SK-MEL-5 (cell line): ENCODE measurements at places on chromosomes 7 and 10.
A peak's percentile ranks its signal among the peaks of the same experiment; 100 is the strongest.

DNA sequence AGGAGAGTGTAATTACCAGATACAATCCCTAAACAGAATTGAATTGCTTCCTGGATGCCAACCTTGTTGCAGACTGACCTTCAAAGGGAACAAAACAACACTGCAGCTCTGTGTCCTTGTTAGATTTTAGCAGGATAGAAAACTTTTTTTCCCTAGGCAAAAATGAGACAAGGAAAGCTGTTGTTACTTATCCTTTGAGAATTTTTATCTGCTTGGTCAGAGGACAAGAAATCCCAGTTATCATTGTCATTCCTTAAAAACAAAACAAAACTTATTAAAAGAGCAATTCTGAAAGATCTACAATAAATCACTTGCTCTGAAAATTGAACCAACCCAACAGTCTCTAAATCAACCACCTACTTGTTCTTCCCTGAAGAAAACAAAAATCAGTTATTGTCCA lies 652.6 kb downstream of the REEP3 start:
- peak; percentile 85 for DNase-seq

DNA sequence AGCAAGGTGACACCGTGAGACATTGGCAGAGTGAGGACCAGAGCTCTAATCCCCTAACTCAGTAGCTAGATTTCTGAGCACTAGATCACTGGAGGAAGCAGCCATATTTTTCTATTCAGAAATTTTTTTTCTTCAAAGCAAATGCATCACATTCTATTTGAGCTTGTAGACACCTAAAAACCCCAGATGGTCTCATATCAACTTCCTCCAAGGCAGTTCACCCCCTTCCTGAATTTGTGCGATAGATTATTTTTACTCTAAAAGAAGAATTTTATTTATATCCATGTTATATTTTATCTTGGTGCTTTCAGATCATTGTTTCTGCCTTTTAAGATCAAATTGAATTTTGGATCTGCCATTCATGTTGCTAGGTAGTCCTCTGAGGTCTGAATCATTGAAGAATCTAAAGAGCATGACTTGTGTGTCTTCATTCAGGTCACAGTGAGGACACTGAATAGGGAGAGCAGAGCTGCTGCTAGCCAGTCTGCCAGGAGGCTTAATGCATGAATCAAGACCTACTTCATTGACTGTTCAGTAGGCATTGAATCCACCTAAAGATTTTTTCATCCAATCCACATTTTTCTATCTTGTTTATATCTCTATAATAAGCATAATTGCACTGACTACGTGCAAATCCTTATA lies 92.9 kb upstream of the LRRTM3 start:
- DNase-seq, result no peak

GRCh38 chr7:16357921-16358320 lies 63.4 kb downstream of the CRPPA start:
- DNase-seq, result no peak

DNA sequence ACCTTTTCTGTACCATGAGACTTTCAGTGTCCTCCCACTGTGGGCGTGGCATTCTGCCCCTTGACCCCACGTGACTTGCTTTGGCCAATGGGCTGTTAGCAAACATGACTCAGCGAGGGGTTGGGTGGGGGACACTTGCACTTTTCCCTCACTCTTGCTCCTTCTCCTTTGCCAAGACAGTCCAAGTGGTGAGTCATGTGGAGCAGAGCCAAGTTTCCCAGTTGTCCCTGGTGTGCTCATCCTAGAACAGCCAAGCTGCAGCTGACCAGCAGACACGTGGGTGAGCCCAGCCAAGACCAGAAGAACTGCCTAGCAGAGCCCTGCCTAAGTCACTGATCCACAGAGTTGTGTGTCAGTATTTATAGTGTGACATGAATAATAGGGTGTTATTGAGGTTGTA lies 82.8 kb upstream of the CPXM2 start:
- DNase-seq, result peak; percentile 16

GRCh38 chr10:99565166-99565565 lies 32.4 kb downstream of the NKX2-3 start:
- DNase-seq, result no peak

DNA sequence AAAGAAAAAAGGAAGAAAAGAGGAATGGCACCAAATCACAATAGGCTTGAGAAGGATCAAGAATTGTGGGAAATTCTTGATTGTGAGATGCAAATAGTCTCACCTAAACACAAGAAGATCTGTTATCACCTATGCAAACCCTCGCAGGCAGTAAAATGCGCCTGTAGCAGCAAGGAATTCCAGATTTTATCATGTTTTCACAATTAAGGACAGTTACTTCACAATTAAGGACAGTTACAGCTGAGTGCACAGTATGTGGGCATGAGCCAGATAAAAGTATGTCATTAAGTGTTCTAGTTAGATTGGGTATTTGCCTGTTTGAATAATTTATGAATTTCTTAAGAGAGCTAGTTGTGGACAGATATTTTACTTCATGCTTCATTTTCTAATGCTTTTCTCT lies 336.2 kb downstream of the CDC14C start:
- DNase-seq, result no peak

DNA sequence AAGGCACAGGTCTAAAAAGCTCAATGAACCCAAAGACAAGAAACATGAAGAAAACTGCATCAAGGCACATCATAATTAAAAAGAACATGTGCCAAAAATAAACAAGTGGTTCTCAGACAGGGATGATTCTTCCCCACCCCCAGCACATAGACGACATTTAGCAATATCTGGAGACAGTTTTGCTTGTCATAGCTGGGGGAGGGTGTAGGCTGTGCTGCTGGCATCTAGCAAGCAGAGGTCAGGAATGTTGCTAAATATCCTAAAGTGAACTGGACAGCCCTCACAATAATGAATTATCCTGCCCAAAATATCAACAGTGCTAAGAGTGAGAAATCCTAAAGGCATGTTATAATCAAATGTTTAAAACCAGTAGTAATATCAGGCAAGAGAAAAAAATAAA lies 122.6 kb downstream of the MICU1 start:
- DNase-seq, result no peak

DNA sequence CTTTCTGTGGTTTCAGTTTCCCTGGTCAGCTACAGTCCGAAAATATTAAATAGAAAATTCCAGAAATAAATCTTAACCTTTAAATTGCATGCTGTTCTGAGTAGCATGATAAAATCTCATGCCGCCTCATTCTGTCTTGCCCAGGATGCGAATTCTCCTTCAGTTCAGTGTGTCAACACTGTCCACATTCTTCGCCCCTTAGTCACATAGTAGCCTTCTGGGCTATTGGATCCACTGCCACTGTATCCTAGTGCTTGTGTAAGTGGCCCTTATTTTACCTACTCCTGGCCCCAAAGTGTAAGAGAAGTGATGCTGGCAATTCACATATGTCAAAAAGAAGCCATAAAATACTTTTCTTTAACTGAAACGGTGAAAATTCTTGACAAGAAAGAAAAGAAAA lies 129.6 kb downstream of the ZWINT start:
- DNase-seq, result no peak

DNA sequence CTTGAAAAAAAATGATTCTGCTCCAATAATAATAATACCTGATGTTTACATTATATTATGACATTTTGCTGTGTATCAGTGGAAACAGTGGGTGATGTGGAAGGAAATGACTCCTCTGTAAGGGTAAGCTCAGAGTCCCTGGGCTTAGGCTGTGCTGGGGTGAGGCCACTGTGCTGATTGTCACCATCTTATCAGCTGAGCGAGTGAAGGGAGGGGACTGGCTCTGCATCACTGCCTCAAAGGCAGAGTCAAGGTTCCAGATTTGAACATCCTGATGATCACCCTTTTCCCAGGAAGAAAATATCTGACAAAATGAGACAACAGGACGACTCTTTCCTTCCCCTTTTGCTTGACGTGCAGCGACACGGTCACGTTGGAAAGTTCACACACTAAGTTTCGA lies 24.0 kb upstream of the HABP2 start:
- DNase-seq, result no peak

DNA sequence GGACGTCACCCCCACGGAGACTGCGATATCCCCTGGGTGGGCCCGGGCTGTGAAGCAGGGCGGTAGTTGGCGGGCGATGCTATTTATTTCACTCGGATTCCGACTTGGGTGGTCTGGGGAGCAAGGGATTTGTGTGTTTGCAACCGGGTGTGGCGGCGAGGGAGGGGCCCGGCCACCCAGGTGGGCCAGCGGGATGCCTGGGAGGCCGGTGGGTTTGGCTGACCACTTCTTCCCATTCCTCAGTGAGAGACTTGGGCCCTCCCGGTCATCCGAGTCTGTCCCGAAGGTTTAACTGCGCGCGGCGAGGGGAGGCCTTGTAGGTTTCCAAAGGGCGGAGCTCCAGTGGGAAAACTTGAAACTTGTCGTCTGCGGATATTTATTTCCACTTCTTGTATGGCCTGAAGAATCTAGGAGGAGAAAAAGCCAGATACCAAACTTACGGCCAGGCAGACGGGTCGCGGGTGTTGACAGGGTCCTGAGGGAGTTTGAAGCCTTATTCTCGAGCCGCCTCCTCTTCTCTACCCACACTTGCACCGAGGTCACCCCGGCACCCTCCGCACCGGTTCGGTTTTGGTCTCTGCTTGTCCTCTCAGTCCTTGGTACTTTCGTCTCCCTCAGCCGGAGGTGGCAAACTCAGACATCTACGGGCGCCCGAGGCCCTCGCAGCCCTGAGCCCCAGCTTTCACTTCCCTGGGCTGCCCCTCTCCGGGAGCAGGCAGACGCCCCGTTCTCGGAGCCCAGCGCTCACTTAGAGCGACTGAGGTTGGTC lies 17.9 kb downstream of the ZNF316 start:
- DNase-seq, result no peak

DNA sequence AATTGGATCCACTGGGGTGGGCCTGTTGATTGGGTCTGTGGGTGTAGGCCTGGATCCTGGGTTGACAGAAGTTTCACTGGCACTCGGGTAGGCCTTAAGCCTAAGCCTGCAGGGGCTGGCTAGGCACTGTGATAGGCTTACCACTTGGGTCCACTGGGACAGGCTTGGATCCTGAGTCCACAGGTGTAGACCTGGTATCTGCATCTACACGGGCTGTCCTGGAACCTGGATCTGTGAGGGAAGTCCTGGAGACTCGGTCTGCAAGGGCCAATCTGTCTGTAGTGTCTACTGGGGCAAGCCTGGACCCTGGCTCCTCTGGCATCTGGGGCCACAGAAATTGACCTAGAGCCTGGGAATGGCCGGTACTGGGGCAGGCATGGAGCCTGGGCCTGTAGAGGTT lies 219.0 kb upstream of the NRG3 start:
- DNase-seq, result no peak

- no peak for DNase-seq
Observed at GRCh38 chr7:155409980-155410379, 47.9 kb upstream of the EN2 start.

- DNase-seq, result no peak
Observed at GRCh38 chr7:36904802-36905201, 180.5 kb upstream of the AOAH start.

GRCh38 chr10:34885011-34885410 lies 69.9 kb upstream of the PARD3 start:
- DNase-seq, result no peak

- DNase-seq, result peak; percentile 97
Observed at GRCh38 chr7:92447345-92448204, at the start of gene GATAD1. TSS of gene GATAD1 (plus strand) at chr7:92447482. CDS start at chr7:92447730, 248 bp downstream.

DNA sequence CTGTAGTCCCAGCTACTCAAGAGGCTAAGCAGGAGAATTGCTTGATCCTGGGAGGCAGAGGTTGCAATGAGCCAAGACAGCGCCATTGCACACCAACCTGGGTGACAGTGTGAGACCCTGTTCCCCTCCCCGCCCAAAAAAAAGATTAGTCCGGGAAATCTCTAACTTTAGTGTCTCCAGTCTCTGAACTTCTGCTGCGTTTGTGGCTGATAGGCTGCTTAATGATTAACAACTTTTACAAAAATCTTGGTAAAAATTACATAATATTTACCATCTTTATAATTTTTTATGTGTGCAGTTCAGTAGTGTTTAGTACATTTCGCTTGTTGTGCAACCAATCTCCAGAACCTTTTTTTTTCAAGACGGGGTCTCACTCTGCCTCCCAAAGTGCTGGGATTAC lies 9.7 kb upstream of the PLAU start:
- DNase-seq, result no peak

- no peak for DNase-seq
Observed at GRCh38 chr10:34530778-34531177, 284.3 kb downstream of the PARD3 start.

DNA sequence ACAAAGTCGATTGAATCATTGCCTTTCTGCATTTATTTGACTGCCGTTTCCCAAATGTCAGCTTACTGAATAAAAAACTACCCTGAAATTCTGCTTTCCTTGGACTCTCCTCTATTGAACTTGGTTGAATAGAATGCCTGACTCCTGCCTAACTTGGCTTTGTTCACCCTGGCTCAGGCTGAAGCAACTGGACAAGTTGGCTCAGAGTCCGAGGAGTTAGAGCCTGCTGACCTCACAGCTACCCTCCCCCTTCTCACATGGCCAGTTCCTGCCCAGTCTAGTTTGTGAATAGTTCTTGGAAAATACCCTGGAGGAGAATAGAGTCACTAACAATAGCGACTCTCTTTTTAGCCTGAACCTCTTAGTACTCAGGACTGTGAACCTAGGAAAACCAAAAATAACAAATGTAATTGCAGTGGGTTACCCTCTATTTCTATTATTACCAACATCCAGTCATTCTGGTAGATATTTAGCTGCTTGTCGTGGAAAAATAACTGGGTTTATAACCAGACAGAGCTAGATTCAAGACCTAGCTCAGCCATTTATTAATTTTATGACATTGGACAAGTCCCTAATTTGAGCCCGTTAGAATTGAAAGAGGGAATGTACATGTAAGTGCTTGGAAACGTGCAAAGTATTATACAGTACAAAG lies 17.3 kb upstream of the NRBF2 start:
- DNase-seq, result peak; percentile 96
